ENCODE measurements at places on chromosomes 1 and 21. TPM values are rescaled to one million over a fixed set of nuclear protein-coding genes. Genes with fewer than 3 reads are reported as not detected.

Gene MCOLN2
- 12.9 TPM for total RNA-seq

Gene SH2D1B
- not detected for total RNA-seq

Gene MCOLN3
- total RNA-seq, result 1.6 TPM

Gene CLCNKB
- total RNA-seq, result not detected

Gene OLFML2B
- not detected for total RNA-seq

GRCh38 chr1:201944002-201944401 is 2.3 kb downstream of the LMOD1 start:
- DNase-seq, result no peak

DNA sequence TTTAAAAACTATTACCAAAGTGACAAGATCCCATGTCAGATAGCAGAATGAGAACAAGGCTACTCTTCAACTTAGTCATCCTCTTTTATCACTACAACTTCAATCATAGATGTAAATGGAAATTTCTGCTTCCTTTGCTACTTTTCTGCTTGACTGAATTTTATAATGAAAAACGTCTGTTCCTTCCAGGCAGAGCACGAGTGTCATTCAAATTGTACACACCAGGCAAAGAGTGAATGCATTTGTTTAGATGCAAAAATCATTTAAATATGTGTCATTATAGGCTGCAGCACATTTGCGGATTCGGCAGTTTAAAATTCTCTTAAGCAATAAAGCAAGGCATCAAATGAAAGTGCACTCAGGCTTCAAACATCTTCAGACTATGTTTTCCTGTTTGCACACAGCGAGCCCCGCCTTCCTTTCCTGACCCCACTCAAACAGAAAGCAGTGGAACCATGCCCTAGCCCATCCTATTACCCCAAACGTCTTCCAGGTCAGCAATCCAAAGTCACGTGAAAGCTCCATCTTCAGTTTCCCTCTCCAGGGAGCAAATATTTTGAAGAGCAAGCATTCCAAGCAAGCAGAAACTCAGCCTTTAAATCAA is 99.6 kb downstream of the APP start:
- peak; percentile 49 for DNase-seq

- DNase-seq, result no peak
Measured at GRCh38 chr1:44717156-44717555, 13.8 kb downstream of the RNU5D-1 start.

DNA sequence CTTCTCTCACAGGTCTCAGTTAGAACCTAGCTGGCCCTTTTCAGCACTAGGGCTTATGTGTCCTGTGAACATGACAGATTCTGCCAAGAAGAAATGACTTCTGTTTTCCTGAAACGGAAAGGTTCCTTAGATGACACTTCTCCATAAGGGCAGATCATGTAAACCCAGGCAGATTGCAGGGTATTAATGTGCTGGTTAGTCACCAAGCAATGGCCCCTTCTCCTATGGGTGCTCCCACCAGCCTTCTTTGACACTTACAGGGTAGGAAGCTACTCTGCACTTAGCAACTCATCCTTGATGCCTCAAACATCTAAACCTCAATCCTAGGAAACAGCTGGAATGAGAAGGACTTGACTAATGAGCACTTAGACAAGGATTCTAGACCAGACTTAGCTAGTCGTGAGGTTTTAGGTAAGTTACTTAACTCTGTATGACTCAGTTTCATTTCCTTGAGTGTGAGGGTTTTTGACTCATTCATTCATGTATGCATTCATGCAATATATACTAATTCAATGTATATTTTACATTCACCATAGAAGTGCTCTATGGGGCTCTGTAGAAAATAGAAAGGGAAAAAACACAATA is 74.1 kb upstream of the PLXNA2 start:
- DNase-seq, result no peak

GRCh38 chr21:27024301-27024700 is 57.4 kb upstream of the ADAMTS5 start:
- DNase-seq, result no peak

- no peak for DNase-seq
Measured at GRCh38 chr1:15231714-15232201, 15.3 kb upstream of the FHAD1 start.

GRCh38 chr1:55150880-55151588 is 64.1 kb downstream of the USP24 start:
- peak; percentile 37 for DNase-seq

DNA sequence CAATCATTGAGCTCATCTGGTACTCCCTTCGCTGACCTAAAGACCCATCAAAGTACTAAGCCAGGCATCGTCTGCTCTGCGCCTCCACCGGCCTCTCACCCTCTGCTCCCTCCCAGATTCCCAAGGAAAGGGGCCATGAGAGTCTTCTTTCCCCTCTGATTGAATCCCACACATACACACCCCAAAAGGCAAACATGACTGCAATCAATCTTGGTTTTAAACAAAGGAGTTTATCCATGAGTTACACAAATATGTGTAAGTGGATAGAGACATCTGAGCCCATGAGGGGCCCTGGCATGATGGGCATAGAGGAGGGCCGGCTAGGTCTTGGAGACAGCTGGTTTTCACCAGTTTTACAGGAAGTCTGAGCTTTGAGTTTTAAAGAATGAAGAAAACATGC is 50.9 kb downstream of the CAPN2 start:
- no peak for DNase-seq

DNA sequence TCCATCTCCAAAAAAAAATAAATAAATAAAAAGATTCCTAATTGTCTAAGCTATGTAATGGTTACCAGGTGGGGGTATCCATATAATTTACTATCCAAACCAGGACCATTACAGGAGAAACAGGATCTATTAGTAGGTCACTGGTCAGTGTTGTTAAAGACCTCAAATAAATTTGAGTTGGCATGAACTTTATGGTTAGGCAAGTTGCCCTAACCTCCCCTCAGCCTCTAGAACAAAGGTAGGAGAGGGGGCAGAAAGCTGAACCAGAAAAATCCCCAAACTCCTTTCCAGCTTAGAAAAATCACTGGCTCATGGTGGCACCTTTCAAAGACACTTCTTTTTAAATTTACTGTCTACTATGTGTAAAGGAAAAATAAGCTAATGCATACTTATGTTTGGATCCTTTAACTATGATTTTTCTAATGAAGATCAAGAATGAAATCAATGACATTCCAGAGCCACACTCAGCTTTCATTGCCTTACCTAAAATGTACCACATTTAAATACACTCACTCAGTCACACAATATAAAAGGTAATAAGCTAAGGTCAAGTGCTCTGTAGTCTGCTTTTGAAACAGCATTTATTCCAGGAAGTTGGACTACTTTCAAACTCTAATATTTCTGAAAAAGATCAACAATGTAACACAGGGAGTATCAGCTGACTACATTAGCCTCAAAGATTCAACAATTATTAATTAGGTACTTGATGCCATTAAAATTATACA is 13.8 kb downstream of the EIF4G3 start:
- DNase-seq, result no peak

- DNase-seq, result no peak
Measured at GRCh38 chr1:157352817-157353408, 199.4 kb downstream of the FCRL5 start.

DNA sequence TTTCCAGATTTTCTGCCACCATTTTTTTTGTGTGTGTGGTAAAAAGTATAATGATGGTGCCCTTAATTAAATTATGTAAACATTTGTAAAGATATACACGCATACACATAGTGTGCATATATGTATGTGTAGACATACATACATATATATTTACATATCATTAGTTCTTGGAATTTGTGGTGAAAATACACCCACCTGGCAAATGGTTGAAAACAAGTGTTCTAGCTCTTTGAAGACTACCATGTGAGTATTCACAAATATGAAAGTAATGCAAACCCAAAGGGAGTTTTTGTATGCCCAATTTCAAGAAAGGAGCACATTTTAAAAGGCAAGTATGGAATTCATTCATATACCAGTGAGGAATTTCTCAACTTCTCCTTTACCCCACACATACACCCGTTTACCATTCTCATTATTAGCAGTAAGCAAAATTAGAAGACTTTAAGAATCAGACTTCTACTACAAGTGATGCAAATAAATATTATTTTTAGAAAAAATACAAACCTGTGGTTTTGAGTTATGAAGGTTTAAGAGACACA is 8.0 kb downstream of the RABGAP1L start:
- DNase-seq, result no peak

GRCh38 chr1:157485793-157486192 is 66.5 kb downstream of the FCRL5 start:
- DNase-seq, result no peak

DNA sequence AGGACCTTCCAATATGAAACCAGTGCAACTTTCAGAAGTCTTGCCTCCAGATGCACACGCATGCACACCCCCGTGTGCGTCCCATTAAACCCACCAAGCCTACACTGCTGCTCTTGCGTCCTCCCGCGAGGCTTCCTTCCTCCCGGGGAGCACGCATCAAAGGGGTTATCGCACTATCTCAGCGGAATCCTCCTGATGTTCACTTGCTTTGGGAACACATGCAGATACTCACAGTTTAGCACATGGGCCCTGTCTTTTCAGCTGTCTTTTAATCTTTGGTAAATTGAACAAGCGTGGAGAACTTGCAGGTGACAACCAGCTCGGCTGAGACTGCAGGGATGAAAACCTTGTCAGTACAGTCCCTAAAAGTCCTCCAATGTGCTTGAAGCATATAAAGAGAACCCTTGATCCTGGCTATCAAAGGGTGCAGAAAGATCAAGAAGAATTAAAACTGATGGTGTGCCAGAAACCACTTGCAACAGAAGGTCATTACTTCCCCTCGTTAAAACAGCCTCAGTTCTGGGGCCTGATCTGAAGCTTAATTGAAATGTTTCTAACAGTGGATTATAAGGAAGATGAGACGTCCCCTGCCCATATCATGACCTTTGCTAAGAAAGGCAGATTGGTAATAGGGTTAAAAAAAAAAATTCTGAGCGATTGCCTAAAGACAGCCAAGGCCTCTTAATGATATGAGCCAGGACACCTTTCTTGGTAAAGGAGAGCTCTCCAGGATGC is 149.4 kb upstream of the LMO4 start:
- no peak for DNase-seq

GRCh38 chr1:204348242-204348641 is 11.5 kb downstream of the PLEKHA6 start:
- DNase-seq, result no peak

DNA sequence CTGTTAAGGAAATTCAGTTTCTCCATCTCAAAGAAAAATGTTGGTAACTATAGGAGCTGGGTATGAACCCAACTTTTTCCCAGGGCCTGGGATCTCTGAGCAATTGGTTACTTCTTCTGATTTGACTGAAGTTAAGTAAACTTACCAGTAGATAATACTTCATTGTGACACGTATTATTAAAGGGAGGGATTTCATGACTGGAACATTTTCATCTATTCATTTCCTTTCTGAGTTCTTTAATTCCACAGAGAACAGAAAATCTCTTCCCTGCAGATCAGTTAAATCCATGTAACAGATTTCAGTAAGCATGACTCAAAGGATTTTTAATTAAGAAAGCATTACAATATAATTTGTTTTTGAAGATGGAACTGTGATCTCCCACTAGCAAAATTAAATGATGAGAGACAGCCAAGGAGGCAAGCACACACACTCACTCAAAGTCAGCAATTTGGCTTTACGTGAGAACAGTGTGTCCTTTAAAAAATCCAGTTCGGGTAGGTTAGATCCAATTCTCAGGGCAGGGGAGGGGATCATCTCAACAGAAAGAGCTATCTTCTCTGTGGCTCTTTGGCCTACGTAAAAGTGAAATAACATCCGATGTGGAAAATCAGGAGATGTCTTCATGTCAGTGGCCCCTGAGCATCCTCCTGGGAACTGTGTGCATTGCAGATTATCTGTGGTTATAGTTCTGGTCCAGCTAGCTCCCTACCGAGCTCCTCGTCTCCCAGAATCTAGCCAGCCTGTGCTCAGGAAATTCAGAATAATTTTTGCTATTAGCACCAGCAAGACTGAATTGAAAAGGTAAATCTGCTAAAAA is 10.8 kb upstream of the MYOC start:
- no peak for DNase-seq

- no peak for DNase-seq
Measured at GRCh38 chr1:229266832-229267500, 3.9 kb upstream of the RAB4A start.

- no peak for DNase-seq
Measured at GRCh38 chr1:239263801-239264200, 122.6 kb upstream of the CHRM3 start.

DNA sequence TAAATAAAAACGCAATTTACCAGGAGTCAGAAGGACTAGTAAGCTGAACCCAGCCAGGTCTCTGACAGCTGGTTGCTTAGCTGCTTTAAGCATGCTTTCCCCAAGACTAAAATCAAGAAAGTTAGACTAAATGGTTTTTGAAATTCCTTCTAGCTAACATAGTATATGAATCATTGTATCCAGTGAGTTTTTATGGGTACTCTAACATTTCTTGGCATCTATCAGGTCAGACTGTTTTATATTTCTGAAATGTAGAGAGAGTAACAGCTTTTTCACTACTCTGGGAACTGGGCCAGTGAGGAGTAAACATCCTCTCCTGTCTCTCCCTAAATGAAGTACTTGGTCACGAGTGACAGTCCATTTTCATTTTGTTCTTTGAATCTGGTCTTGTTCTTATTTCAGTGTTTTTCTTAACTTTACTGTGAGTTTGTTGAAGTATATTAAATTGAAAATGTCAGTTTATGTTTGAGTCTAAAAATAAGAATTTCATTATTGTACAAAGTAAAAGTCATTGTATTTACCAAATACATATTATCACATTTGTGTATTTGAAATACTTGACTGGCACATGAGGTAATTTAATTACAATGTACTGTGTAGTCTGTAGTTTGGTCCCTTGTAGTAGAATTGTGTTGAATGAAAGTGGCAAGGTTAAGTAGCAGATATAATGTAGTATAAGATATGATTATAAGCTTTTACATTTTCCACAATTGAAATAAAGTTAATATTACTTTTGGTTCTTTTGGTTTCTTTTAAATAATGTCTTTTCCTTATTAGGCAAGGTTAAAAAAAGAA is 47.6 kb downstream of the PKN2 start:
- DNase-seq, result no peak

- no peak for DNase-seq
Measured at GRCh38 chr1:204361341-204361771, 1.6 kb upstream of the PLEKHA6 start.

- no peak for DNase-seq
Measured at GRCh38 chr1:231020816-231021215, 19.2 kb downstream of the FAM89A start.

GRCh38 chr1:50174101-50174500 is 65.4 kb downstream of the ELAVL4 start:
- no peak for DNase-seq

All from activated CD8-positive, alpha-beta T cell treated with anti-CD3 and anti-CD28 coated beads, Interleukin-2, amount 10 ng/mL, durations not matched to agents 7 days and 5 days (primary cell).